ENCODE measurements at places on chromosomes 11 and 22.

DNA sequence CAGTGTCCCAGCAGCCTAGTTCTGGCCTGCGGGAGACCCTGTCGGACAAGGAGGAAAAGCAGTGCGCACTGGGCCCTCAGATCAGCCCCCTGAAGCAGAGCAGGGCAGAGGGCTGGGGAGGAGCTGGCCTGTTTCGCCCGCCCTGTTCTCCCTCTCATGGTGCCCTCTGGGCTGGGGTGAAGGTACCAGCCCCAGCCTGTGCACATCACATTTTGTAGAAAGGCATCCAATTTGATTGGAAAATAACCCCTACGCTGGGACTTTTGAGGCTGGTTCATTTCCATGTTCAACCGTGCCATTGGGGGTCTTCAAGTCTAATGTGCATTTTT, 832 bp upstream of the NAP1L4 start:
- DNase-seq, result no peak

GRCh38 chr11:92424281-92424680, 199.7 kb downstream of the FAT3 start:
- no peak for DNase-seq

DNA sequence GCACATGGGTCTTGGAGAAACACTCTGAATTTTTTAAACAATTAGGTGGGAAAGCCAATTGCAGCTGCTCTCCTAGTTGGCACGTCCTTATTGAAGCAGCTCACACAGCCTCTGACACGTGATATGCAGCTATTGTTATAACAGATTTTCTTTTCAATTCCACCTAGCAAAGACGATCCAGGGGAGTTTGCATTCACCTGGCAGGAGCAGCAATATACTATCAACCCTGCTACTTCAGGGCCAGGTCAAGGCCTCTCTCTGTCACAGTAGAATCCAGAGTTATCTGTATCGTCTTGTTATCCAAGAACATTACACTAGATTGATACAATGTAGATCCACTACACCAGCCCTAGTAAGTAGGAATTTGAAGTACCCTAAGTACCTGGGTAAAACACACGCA, 8.3 kb downstream of the KRTAP5-11 start:
- no peak for DNase-seq

DNA sequence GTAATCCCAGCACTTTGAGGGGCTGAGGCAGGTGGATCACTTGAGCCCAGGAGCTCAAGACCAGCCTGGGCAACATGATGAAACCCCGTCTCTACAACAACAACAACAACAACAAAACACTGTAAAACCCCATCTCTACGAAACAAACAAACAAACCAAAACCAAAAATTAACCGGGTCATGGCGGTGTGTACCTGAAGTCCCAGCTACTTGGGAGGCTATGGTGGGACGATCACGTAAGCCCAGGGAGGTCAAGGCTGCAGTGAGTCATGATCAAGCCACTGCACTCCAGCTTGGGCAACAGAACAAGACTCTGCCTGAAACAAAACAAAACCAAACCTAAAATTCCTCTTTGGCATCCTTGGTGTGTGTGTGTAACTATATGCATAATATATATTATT, 7.0 kb upstream of the POLA2 start:
- no peak for DNase-seq

GRCh38 chr11:32400196-32400595, 35.1 kb downstream of the WT1 start:
- DNase-seq, result no peak
